ENCODE measurements at places on chromosomes 3 and 15. TPM values are rescaled to one million over a fixed set of nuclear protein-coding genes. Genes with fewer than 3 reads are reported as not detected.

The P2RY13 gene
- total RNA-seq = 4.8 TPM

The IL20RB gene
- total RNA-seq = 0.94 TPM

The HGD gene
- total RNA-seq = 0.38 TPM

The LRTM1 gene
- total RNA-seq = 0.47 TPM

The CERS3 gene
- total RNA-seq = 0.38 TPM

GRCh38 chr3:12679468-12679867 is 15.6 kb upstream of the RAF1 start:
- DNase-seq = no peak

- DNase-seq = no peak
Measured at GRCh38 chr3:53202331-53203015, 41.5 kb downstream of the PRKCD start.

GRCh38 chr15:51884517-51885236 is 55.2 kb downstream of the TMOD3 start:
- DNase-seq = no peak

DNA sequence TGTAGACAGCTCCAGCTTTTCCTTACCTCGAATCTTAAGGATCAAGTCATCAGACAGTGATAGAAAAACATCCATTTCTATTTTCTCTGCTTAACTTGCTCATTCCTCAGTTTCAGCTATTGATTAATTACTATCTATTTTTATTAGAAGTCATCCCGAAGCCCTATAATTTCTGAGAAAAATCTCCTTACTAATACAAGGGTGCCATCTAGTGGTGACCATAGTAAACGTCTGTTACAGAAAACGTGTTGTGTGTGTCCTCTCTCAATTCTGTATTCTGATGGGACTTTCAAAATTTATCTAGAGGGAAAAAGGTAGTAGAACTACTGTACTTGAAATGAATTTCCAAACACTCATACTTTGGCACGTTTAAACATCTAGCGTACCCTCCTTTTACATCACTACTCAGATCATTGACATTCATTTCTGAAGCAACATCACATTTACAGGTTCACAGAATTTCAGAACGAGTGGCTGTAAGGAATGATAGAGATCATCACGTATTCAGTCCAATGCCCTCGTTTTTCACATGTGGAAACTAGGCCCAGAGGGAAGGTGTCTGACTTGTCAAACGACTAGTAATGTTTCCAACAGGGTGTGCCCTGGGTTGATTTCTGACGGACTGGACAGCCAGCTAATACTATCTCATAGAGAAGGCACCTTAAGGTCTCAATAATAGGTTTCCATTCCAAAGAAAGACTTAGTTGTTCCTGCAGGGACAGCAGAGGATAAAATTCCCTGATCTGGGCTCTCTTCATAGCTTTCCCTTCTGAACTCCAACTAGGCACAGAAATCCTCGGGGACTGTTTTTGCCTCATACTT is 25.6 kb downstream of the HACD2 start:
- DNase-seq = peak; percentile 64

DNA sequence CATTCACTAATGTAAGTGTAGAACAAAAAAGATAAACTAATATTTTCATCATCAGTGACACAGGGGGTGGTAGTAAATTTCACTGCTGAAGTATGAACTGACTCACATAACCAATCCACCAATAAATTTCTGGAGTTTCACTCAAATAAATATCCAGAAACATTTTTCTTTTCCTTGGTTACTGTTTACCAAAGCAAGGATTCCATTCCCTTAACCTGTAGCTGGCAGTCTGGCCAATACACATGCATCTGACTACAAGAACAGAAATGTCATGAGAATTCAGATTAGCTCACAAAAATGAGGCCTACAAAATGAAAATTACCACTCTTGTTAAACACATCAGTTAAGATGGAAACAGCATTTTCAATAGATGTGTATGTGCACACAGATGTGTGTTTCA is 80.3 kb downstream of the STAG1 start:
- DNase-seq = no peak

DNA sequence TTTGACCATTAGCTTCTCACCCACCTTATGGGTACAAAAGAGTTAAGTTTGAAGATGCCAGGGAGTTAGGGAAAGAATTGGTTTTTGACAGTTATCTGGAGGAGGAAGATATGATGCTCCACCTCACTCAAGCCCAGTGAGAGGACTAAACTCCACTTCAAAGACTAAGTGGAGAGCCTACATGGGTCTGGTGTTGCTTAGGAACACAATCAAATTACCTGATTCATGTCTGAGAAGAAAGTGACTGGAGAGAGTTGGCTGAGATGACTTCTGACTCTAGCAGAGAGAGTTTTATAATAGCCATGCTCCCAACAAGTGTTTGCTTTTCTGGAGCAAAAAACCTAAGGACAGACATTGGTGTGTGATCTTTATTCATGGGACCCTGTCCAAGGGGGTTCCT is 43.3 kb downstream of the SUCNR1 start:
- DNase-seq = no peak

DNA sequence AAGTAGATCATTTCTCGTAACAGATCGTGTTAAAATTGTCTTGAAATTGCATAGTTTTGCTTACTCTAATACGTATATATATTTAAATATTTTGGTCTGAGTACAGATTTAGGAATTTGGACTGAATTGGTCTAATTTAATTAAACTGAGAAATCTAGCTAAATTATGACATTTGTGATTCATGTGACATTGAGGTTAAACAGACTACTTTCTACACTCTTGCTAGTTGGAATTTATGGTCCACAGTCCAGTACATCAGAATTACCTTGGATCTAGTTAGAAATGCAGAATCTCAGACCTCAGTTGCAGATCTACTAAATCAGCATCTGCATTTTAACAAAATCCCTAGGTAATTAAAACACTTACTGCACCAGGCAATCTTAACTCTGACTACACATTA is 609.7 kb upstream of the GOLIM4 start:
- no peak for DNase-seq

Measured in thymus (tissue), 14 donors.